Parietal lobe (tissue), 2 donors: ENCODE measurements at places on chromosomes 4 and X. TPM values are rescaled to one million over a fixed set of nuclear protein-coding genes. Genes with fewer than 3 reads are reported as not detected.

PPP4R3C gene
- total RNA-seq: not detected

ADH1A gene
- not detected for total RNA-seq

ASB12 gene
- 0.63 TPM for total RNA-seq

SPRY1 gene
- 14.4 TPM for total RNA-seq

SEPSECS gene
- total RNA-seq: 16.3 TPM

PNCK gene
- 33.8 TPM for total RNA-seq

DNAAF6 gene
- total RNA-seq: not detected

GAGE12F gene
- not detected for total RNA-seq

FRMPD4 gene
- 34.1 TPM for total RNA-seq

SYNPO2 gene
- total RNA-seq: 1.9 TPM

FHDC1 gene
- total RNA-seq: 7.2 TPM

PABPC1L2A gene
- 0.94 TPM for total RNA-seq

FAM199X gene
- 64.8 TPM for total RNA-seq

GLRB gene
- 37.9 TPM for total RNA-seq

SPANXC gene
- total RNA-seq: not detected

GPR50 gene
- total RNA-seq: not detected

ENPEP gene
- total RNA-seq: 1.6 TPM

EMCN gene
- total RNA-seq: 2.2 TPM

PCDH18 gene
- 17.8 TPM for total RNA-seq

C4orf36 gene
- total RNA-seq: 1.6 TPM
